Cerebellar nuclear complex (tissue), 1 donor: ENCODE measurements at places on chromosomes 4 and X.

GRCh38 chr4:16235209-16235608 is 8.9 kb upstream of the TAPT1 start:
- no peak for DNase-seq

GRCh38 chr4:6307230-6307629 is 37.6 kb downstream of the WFS1 start:
- DNase-seq, result no peak

DNA sequence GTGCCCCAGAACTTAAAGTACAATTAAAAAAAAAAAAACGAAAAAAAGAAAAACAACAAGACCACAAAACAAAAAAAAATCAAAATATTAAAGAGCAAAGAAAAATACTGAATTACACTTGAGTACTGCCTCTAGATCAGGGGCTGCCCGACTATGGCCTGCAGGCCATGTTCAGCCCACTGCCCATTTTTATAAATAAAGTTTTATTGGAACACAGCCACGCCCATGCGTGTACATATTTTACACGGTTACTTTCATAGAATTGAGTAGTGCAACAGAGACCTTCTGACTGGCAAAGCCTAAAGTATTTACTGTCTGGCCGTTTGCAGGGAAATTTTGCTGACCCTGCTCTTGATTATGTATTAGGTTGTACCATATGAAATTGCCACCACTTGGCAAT is 130.5 kb downstream of the ATXN3L start:
- no peak for DNase-seq

DNA sequence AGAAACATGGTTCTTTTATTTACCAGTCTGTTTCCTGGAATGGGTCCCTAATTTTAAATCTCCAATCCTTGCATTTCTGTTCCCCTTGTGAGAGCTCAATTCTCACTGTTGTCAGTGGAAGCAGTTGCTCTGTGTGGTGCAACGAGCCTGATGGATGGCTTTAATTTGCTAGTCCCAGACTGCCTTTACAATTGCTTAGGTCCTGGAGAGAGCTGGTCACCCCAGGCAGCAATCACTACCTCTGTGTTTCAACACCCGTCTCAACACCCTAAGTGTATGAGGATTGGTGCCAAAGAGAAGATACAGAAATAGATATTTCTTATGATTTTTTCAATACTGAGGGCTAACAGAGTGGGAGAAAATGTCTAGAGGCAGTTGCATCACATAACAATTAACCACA is 873.8 kb downstream of the GLUD2 start:
- no peak for DNase-seq

DNA sequence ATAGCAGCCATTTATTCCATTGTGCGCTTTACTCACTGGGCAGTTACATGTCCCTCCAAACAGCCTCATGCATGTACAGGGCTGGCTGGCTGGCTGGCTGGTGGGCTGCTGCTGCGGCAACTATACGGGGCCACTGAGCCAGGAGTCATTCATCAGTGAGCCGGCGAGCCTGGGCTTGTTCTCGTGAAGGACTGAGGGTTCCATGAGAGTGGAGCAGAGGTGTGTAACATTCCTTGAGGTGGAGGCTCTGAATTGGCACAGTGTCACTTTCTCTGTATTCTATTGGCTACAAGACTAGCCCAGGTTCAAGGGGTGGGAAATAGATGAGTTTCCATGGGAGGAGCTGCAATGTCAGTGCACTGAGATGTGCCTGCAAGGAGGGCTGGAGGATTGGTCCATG is 89.1 kb downstream of the ARHGAP10 start:
- no peak for DNase-seq

DNA sequence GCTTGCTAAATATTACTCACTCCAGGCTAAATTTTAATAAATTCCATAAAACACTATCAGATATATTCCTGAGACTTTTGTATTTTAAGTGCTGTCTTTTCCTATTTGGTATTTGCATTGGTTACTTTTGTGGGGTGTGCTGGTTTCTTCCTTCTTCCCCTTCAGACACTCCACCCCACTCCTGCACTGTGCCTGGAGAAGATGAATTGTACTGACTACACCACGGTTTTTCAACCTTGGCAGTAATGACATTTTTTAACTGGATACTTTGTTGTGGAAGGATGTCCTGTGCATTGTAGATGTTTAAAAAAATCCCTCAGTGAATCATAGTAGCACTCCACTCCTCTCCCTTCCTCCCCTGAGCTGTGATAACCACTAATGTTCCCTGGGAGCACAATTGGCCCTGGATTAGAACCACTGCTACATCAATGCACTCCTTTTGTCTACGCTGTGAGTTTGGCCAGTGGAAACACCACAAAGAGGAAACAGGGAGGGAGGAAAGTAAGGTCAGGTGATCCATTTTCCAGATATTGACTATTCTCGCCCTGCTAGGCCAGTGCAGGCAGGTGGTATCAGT is 36.3 kb downstream of the SNCA start:
- DNase-seq, result no peak

- no peak for DNase-seq
Observed at GRCh38 chr4:5212255-5213013, 161.2 kb downstream of the STK32B start.

DNA sequence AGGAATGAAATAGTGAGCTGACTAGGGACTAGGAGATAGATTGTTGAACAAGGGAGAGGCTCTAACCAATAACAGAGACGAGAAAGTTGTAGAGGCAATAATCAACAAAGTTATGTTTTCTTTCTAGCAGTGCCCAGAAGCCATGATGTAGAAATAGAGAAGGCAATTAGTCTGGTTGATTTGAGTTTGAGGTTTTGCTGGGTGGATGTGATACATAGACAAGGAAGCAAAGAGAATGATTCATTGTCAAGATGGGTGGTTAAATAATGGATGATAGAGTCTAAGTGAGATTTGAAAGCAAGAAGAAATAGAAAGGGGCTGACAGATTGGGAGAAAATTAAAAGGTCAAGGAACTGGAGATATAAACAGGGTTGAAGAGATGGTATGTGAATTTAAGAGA is 11.2 kb downstream of the RBM41 start:
- no peak for DNase-seq

GRCh38 chrX:5876984-5877596 is 351.6 kb downstream of the NLGN4X start:
- DNase-seq, result no peak

DNA sequence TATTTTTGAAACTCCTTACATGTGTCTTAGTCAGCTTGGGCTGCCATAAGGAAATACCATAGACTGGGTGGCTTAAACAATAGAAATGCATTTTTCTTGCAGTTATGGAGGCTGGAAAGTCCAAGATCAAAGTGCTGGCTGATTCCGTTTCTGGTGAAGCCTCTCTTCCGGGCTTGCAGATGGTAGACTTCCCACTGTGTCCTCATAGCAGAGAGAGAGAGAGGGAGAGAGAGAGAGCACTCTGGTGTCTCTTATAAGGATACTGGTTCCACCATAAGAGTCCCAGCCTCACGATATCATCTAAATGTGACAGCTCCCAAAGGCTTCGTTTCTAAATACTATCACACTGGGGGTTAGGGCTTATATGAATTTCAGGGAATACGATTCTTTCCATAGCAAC is 39.7 kb downstream of the ENPEP start:
- DNase-seq, result no peak

DNA sequence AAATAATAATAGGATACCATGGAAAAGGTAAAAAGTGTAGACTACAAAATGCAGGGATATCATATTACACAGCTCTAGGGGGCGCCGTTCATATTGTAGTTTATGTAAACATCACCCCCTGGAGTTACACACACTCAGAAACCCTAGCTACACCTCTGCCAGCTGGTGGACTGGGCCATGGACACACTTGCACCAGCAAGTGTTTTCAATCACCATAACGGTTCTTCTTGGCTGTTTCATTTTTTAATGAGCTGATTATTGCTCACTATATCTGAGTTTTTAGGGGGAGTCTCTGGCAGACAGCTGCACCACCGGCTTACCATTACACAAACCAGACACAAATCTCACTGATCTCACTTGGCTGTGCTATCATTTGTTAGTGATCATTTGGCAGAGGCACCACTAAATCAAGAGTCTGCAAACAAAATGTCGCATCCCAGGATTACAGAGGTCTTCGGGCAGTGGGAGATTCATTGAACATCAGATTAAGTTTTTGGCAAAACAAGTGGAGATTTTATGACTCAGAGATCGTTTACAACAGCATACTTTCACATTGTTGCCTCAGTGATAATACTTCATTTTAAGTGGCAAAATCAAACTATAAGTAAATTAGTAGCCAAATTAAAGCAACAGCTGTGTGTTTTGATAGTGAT is 185.7 kb downstream of the UNC5C start:
- no peak for DNase-seq

DNA sequence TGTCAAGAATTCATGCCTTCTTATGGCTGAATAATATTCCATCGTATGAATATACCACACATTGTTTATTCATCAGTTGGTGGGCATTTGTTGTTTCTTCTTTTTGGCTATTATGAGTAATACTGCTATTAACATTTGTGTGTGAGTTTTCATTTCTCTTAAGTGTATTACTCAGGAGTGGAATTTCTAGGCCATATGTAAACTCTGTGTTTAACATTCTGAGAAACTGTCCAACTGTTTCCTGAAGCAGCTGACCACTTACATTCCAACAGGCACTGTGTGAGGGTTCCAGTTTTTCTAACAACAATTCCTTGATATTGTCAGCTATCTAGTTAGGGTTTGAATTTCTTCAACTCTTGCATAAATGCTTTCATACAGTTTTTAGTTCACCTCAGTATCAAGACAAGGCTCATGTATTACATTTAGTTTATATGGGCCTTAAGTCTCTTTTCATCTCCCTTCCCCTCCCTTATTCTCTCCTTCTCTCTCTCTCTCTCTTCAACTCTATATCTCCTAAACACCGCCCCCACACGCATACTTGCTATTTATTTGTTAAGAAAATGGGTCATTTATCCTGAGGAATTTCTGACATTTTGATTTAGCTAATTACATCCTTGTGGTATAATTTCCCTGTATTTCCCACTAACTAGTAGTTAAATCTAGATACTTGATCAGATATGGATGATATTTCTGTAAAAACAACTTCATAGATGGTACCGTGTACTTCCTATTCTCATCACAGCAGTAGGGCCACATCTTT is 77.4 kb downstream of the WDR19 start:
- no peak for DNase-seq

DNA sequence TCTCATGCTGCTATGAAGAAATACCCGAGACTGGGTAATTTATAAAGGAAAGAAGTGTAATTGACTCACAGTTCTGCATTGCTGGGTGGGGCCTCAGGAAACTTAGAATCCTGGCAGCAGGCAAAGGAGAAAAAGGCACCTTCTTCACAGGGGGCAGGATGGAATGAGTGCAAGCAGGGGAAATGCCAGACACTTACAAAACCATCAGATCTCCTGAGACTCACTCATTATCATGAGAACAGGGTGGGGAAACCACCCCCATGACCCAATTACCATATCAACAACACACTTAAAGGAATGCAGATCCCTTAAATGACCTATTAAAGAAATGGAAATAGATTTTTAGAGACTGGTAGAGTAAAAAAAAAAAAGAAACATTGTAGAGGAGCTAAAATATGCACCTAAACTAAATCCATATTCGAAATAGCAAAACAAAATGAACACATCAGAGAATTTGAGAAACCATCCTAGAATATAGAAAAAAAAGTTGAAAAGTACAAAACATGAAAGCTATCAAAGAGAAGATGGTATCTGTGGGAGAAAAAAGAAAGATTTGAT is 104.3 kb upstream of the UGT8 start:
- no peak for DNase-seq

GRCh38 chr4:6988016-6988715 is 55.0 kb upstream of the TADA2B start:
- no peak for DNase-seq

GRCh38 chr4:74547042-74547441 is 102.1 kb downstream of the AREG start:
- no peak for DNase-seq

GRCh38 chr4:156191044-156191781 is 237.5 kb upstream of the CTSO start:
- no peak for DNase-seq

GRCh38 chr4:109648266-109648996 is 54.8 kb downstream of the CASP6 start:
- DNase-seq, result no peak

DNA sequence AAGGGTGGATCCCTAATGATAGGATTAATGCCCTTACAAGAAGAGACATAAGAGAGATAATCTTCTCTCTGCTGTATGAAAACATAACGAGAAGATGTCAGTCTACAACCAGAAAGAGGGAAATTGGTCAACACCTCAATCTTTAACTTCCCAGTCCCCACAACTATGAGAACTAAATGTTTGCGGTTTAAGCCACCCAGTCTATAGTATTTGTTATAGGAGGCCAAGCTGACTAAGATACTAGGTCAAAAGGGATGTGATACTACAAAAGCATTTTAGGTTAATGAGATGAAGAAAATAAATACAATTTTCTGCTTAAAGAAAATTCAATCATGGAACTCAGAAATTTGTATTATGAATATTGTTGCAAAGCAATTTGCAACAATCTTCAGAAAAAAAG is 55.4 kb upstream of the LHFPL1 start:
- no peak for DNase-seq
